Progenitor cell of endocrine pancreas (in vitro differentiated cells): ENCODE measurements at places on chromosomes 12 and 14. TPM values are rescaled to one million over a fixed set of nuclear protein-coding genes. Genes with fewer than 3 reads are reported as not detected.

Gene ARHGEF25
- total RNA-seq, result 17.0 and 18.4 TPM in 2 replicates

GRCh38 chr12:79454338-79454843 is 236.4 kb downstream of the PAWR start:
- no peak for DNase-seq

Gene SPIC
- total RNA-seq, result not detected in 2 replicates

- DNase-seq, result peak; percentile 32
Observed at GRCh38 chr12:122499991-122500684, 594 bp downstream of the ZCCHC8 start.
